NCI-H774 (cell line): ENCODE measurements at places on chromosomes 7 and 10.

DNA sequence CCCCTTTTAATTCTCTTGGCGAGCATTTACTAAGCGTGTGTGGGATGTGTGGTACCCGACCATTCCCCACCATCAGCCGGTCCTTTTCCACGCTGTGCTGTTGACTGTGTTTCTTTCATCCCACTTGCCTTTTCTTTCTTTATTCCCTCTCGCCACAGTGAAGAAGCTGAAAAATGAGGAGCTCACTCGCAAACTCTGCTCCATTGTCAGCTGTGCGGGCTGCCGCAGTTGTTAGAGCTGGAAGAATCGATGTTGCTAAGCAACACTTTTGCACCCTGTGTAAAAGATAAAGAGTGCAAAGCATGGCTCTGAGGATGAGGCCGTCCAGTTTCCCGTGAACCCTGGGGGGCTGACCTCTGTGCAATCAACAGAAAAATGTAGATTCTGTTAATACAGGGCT lies 203.1 kb upstream of the NEBL start:
- no peak for DNase-seq

DNA sequence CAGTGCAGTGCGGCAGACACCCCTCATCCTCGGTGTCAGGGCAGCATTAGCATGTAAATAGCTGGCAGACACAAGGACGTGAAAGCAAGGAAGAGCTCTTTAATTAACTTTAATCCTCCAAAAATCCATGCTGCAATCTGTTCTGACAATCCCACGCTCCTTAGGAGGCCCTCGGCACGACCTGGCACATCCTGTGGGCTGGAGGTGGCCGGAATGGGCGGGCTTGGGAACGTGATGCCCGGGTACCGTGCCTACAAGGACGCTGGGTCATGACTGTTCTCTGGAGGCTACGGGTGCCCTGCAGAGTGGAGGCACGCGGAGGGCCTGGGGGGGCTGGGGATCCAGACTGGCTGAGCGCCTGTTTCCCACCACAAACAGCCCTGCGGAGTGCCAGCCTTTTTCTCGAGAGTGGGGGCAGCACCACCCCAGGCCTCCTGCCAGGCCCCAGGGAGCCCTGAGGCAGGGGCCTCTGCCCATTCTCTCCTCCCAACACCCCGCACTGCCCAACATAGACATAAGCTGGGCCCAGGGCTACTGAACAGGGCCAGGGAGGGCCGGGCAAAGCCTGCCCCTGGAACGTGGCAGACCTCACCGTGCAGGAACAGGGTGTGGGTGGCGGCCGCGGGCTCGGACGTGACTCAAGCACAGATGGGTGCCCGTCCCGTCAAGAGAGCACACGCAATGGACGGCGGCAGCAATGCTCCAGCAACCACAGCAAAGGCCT lies 189.3 kb downstream of the MAD1L1 start:
- DNase-seq, result no peak

DNA sequence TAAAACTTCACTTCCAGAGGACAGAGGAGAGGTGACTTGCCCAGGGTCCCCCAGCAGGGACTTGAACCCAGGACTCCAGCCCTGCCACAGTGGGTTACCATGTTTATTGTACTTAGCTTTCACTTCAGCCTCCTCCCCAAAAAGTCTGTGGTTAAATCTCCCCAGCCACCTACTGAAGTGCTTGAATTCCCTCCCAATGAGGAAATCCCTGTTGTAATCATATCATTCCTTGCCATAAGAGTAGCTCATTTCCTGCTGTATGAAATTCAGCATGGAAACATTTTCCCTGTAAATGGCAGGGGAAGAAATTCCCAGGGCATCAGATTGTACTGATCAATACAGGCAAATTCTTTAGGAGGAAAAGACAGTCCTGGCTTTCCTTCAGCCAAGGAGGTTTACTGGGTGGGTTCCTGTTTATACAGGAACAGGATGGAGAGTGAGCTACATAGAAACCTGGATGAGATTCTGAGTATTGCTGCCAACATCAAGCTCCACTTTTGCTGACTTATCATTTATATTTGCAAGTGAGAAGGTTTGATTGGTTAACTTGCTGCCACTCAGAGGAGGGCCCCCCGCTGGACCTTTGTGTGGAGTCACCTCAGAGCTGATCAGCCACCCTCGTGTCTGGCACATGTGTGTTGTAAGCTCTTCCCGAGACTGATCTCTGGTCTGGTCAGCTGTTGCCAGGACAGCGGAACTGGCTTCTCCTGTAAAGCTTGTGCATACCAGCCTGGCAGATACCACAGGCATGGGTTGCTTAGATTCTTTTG lies 16.4 kb upstream of the PDZD8 start:
- DNase-seq, result no peak

DNA sequence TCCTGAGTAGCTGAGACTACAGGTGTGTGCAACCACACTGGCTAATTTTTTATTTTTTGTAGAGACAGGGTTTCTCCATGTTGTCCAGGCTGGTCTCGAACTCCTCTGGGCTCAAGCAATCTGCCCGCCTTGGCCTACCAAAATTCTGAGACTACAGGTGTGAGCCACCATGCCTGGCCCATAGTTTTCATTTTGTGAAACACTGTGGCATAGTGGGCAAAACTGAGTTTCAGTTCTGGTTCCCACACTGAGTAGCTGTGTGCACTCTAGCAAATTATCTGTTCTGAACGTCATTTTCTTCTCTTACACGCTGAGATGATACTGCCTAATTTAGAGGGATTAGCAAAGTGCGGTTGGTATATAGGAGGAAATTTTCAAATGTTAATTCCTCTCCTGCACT lies 13.5 kb downstream of the ATP5MK start:
- DNase-seq, result no peak
